ENCODE measurements at places on chromosomes 6 and 20. TPM values are rescaled to one million over a fixed set of nuclear protein-coding genes. Genes with fewer than 3 reads are reported as not detected.

The HLA-F gene
- 8.0 TPM for total RNA-seq

DNA sequence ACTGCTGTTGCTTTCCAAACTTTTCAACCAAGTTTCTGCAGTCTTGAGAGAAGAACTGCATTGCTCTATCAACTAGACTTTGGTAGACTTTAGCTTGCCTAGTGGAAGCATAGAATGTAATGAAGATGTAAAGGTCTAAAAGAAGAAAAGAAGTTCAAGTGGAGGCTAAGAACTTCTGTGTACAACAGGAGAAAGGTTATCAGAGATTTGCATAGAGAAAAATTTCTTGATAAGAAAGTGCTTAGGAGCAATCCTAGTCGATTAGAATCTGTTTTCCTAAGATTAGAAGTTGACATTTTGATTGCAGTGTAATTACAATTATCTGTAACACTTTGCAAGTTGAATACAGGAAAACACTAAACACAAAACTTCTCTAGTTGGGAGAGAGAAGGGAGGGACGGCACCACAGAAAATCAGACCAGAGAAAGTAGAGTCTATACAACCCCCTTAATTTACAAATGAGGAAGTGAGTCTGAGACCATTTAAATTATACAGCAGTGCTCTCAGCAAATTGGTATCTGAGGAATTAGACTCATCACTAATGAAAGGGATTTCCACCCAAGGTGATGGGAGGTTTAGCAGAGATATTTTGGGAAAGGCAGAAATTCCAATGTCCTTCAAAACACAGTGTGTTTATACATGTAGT lies 194.3 kb upstream of the MARCKS start:
- DNase-seq = no peak

The C6orf52 gene
- total RNA-seq = not detected

DNA sequence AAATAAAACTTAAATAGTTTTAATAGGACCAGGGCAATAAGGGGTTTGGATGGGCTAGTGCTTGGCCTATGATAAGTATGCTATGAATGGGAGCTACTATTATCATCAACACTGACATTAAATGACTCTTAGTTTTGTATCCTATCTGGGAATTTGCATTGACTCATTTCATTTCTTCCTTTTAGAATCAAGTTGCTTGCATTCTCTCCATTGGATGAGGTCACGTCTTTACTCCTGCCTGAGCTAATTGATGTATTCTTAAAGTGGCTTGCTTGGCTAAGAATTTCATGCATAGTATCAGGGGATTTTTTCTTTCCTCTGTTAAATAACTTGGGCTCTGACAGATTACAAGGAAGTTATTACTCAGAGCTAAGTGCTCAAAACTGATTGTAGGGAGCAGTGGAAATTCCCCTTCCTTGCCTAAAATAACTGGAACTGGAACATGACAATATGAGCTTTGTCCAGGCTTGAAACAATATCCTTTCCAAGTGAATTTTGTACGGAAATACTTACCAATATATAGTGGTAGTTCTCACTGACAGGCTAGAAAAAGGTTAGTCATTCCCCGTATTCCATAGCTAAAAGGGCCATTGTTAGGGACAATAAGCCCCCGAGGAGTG lies 169.9 kb downstream of the BCAS1 start:
- peak; percentile 34 for DNase-seq

The VIP gene
- not detected for total RNA-seq

The RSPO3 gene
- not detected for total RNA-seq

GRCh38 chr6:160253714-160254113 lies 4.9 kb downstream of the SLC22A2 start:
- DNase-seq = no peak

GRCh38 chr6:123965894-123966293 lies 162.2 kb downstream of the NKAIN2 start:
- no peak for DNase-seq

GRCh38 chr6:68741501-68742386 lies 106.7 kb downstream of the ADGRB3 start:
- DNase-seq = no peak

The OARD1 gene
- total RNA-seq = 1.4 TPM

The FERMT1 gene
- total RNA-seq = 1.5 TPM

DNA sequence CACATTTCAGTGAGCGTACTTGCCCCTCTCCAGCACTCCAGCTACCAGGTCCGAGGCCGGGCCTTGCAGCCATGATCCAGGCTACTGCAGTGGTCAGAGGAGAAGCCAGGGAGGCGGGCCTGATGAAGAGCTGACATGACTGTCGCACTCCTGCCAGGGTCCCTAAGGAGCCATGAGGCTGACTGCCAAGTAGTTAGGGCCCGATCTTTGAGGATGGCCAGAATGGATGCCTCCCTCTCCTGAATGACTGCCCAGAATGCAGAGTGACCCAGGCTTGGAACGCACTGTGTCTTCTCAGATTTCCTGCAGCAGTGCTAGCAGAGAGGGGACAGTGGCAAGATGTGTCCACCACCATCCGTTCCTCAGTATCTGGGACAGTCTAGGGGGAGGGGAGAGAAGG lies 24.7 kb upstream of the LRFN2 start:
- no peak for DNase-seq

Measured in MG63 (cell line).